ENCODE measurements at places on chromosomes 4 and X.

DNA sequence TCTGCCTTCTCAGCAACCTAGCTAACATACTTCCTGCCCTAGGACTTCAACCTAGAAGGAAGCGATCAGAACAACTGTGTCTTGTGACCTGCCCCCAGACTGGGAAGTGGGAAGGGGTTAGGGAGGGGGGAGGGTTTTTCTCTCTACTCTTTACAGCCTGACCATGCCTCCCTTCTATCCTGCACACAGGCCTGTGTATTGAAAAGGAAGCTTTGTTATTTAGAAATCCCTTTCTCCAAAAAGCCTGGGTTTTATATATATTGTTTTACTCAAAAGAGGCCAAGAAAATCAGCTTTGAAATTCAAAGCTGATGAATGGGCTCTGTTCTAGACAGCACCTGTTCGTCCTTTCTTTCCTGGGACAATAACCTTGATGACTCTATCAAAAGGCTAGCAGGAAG is 35.2 kb upstream of the SMS start:
- DNase-seq, result no peak

GRCh38 chrX:2351999-2352995 is 148.5 kb downstream of the DHRSX start:
- no peak for DNase-seq

DNA sequence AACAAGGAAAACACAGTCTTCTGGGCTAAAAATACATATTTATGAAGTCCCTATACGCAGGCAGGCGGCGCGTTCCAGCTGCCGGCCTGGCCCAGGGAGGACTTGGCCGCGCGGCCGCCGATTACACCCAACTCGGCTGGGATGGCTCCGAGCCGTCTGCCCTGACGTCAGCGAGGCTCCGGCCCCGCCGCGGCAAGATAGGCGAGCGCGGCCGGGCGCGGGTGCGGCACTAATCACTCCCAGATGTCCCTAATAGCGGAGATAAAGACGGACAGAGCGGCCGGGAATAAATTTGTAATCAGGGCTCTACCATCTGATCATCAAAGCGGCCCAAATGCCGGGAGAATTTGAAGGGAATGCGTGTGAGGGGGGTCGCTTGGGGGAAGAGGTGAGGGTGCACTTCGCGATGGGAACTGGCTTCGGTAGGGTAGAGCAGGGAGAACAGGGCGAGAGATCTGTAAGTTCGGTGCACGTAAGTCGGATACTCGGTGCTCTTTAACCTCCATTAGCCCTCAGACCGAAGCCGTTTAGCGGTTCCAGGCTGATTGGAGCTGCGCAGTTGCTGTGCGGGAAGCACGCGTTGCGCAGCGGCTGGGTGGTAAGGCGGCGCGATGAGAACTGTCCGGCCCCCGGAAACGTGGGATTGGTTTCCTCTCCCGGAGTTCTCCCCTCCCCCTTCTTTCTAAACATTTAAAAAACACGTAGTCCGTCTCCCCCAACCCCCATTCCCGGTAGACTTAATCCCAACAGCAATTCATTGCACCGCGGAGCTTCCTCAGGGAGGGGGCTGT is 7.7 kb downstream of the HAND2 start:
- DNase-seq, result peak; percentile 95

GRCh38 chr4:141870152-141870551 is 233.8 kb downstream of the IL15 start:
- DNase-seq, result no peak

GRCh38 chrX:115694028-115694427 is 133.1 kb downstream of the PLS3 start:
- DNase-seq, result no peak

DNA sequence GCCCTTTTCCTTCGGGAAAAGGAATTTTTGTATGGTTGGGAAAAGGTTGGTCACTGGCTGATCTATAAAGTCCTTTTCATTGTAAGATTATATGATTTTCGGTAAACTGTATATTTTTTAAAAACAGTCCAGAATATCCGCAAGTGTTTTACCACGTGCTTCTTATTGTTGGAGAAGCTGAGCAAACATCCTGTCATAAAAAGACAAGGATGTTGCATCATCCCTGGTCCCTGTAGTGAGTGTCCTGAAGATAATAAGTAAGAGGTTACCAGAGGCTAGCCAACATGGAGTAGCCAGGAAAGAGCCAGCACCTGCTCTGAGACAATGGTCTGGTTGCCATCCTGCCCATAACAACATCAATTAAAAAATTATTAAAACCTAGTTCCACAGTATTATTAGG is 5.1 kb downstream of the CXCL9 start:
- no peak for DNase-seq

- no peak for DNase-seq
These were observed 24.4 kb upstream of the DYNLT3 start for GRCh38 chrX:37871626-37872302.

DNA sequence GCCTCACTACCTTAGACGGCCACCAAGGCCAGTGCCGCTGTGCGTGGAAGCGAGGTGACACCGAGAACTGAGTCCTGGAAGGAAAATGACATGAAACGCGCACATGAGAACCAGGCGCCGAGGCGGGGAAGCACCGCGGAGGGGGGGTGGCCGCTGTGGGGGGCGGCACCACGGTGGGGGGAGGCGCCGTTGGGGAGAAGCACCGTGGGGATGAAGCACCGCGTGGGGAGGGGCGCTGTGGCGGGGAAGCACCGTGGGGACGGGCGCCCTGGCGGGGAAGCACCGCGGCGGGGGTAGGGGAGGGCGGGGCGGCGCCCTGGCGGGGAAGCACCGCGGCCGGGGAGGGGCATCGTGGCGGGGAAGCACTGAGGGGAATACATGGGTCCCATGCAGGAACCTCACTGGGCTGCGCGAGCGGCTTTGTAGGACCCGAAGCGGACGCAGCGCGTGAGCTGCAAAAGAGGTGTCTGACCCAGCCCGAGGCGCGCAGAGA is 28.0 kb downstream of the PPP2R3B start:
- no peak for DNase-seq

DNA sequence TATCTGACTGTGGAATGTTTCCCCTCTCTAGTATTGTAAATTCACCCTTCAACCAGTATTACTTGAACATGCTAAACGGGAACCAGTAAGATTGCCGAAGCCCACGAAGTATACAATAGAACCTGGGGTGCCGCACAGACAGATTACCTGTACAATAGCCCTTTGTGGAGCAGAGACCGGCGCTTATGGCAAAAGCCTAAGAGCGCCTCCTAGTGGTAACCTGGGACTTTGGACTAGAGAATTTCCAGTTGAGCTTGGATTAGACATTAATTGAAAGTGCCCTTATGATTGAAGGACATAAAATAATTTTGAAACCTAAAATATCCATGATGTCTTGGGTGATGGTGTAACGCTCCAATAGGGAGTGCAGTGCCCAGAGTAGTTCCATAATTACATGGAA is 14.1 kb downstream of the ZNF157 start:
- peak; percentile 63 for DNase-seq

- DNase-seq, result no peak
These were observed 66.3 kb upstream of the FTHL17 start for GRCh38 chrX:31138124-31138523.

DNA sequence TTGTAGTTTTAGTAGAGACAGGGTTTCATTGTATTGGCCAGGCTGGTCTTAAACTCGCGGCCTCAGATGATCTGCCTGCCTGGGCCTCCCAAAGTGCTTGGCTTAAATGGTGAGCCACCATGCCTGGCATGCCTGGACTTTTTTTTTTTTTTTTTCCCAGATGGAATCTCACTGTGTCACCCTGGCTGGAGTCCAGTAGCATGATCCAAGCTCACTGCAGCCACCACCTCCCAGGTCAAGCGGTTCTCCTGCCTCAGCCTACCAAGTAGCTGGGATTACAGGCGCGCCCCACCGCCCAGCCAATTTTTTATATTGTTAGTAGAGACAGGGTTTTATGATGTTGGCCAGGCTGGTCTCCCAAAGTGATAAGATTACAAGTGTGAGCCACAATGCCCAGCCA is 8.4 kb downstream of the UBE2K start:
- DNase-seq, result peak; percentile 57

DNA sequence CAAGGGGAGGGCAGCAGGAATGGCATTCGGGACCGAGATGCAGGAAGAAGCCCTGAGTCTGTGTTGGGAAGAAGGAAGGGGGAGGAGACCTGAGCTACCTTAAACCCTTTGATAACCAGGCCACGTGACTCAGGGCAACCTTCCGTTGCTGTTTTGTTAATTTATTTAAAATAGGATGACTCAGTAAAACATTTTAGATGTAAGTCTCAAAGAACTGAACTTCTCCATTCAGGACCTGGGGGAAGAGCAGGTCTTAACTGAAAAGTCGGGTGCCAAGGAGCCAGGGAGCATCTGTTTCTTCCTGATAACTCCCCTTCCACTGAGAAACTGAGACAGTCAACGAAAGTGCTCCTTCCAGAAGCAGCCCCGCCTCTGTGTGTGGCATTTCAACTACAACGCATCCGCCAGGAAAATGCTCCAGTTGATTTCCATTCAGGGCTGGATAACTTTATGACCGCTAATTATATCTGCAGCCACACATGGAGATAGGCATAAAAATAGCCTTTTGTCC is 88.0 kb downstream of the IRF2 start:
- DNase-seq, result no peak

DNA sequence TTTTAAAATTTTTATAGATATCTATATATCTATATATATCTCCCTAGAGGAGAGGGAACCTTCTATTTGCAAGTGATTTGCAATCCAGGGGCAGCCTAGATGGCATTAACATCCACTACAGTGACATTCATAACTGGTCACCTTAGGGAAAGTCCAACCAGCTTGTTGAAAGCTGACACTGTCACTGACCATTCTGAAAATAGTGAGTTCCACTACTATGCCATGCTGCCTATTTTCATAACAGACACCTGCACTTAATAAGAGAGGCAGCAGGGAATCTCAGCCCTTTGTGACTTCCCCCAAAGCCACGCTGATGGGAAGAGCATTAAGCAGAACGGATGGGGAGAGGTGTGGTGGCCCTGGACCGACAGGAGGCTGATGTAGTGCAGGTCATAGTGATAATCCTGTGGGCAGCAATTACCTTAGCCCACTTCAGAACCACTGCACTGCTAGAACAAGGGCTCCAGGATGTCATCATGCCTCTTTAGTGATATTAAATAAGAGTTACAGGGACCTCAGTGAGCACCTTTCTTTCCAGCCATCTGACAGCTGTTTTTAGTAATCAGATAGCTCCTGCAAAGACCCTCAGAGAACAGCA is 51.3 kb downstream of the GPRIN3 start:
- no peak for DNase-seq

DNA sequence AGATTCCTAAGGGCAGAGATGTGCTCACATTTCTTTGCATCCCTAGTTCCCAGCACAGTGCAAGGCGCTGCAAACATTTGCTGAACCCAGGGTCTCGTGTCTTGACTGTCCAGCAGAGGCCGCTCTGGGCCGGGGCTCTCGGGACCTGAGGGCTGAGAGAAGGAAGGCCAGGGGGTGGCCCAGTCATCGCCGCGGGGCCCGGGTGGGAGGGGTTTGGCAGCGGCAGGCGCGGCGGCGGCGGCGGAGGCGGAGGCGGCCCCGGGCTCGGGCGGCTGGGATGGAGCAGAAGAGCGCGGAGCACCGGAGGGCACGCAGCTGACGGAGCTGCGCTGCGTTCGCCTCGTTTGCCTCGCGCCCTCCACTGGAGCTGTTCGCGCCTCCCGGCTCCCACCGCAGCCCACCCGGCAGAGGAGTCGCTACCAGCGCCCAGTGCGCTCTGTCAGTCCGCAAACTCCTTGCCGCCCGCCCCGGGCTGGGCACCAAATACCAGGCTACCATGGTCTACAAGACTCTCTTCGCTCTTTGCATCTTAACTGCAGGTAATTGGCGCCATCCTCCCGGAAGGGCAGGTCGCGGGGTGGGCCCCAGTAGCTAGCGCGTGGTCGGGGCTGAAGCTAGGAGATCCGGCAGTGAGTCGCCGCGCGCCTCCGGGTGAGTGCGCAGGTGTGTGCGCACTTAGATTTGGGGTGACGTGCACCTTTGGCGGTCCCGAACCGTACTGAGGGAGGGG is at the start of gene PARM1:
Gene PARM1, plus strand, starts transcription at position 285 of the 730 bp plus-strand sequence. Its CDS starts 212 bp downstream, at position 497.
- DNase-seq, result peak; percentile 95

DNA sequence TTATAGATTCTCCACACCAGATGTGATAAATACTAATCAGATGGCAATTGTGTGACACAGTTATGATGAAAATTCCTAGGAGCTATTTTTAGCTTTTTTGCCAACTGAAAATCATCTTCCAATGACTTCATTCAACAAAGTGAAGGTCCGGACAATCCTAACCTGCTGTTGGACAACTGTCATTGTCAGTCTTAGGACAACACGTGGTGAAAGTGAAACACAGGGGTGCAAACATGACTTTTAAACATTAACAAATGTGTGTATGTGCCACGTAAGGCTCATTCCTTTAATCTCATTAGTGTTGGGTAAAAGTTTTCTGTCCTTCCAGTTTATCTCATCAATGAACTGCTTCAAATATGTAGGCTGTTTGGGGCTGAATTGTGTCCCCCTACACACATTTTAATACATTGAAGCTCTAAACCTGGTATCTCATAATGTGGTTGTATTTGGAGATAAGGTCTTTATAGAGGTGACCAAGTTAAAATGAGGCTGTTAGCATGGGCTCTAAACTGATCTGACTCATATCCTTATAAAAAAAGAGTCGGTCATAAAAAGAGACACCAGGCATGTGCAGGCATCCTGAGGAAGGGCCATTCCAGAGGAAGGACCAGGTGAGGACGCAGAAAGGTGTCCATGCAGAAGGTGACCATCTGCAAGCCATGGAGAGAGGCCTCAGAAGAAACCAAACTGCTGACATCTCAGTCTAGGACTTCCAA is 41.2 kb upstream of the SMAD1 start:
- no peak for DNase-seq

DNA sequence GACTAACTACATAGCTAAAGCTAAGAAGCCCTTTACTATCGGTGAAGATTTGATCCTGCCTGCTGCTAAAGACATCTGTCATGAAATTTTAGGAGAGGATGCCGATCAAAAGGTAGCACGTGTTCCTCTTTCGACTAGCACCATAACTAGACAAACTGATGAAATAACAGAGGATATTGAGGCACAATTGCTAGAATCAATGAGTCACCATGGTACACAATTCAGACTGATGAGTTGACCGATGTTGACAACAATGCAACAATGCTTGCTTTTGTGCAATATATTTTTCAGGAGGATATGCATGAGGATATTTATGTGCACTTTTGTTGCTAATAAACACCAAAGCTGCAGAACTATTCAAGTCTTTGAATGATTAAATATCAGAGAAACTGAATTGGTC is 24.3 kb downstream of the TBCK start:
- DNase-seq, result no peak

GRCh38 chrX:13414006-13414647 is 94.3 kb upstream of the ATXN3L start:
- peak; percentile 18 for DNase-seq

GRCh38 chrX:34866646-34867045 is 76.0 kb upstream of the FAM47B start:
- no peak for DNase-seq

DNA sequence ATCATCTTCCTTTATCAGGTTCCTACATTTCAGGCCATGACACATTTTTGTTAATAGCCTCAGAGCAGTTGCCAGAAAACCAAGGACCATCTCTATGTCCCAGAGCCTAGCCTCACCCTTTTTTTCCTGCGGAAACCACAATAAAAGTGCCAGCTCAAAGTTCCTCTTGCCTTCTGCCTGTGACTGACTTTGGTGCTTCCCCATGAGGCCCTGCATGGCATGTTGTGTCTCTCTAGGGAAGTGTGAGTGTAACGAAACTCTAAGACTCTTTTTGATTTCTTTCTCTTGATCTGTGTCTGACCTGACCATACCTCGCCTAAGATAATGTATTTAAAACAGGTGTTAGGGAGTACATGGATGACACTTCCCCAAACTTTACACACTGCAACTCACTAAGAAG is 642.3 kb upstream of the BOD1L1 start:
- DNase-seq, result no peak

- DNase-seq, result no peak
These were observed 92.4 kb downstream of the HPGD start for GRCh38 chr4:174429701-174430410.

- no peak for DNase-seq
These were observed 596.4 kb downstream of the PCDH18 start for GRCh38 chr4:136935871-136936270.

Measured in BE2C (cell line).